ENCODE measurements at places on chromosomes 1 and 21.

- no peak for DNase-seq
These were observed 8.6 kb downstream of the CRABP2 start for GRCh38 chr1:156696755-156697154.

- no peak for DNase-seq
These were observed 28.6 kb downstream of the KMO start for GRCh38 chr1:241560849-241561187.

- no peak for DNase-seq
These were observed at the start of gene CALML6 for GRCh38 chr1:1914971-1915692. Gene CALML6 (plus strand): TSS chr1:1915260. CDS start chr1:1915281, 21 bp downstream.

DNA sequence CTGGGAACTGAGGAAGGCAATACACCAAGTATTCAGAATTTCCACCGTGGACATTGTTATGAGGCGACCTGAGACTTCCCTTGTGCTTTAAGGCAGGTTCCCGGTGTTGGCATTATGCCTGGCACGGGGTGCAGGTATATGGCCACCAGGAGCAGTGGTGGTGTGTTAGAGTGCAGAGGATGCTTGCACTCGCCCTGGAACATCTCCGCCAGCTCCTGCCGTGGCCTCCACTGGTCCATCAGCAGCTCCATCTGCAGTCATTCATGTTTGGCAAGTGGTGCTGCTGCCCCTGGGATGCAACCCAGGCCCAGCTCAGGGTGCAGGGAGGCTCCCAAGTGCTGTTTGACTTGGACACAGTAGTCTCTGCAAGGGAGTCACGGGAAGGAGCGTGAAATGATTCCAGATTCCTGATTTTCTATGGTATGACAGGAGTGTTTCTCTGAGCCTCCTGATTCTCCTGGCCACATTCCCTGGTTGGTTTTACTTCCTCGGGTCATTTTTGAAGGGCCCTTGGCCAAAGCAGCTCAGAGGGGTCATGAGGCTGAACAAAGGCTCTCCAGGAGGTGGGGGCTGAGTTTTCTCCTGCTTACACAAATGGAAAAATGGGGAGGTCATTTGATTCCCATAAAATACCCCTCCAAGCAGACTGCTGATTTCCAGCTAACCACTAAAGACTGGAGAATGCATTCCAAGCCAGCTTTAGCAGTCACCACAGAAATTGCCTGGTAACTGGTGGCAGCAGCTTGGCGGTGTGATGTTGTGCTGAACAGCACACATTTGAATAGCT, 60.4 kb upstream of the PSEN2 start:
- peak; percentile 94 for DNase-seq

DNA sequence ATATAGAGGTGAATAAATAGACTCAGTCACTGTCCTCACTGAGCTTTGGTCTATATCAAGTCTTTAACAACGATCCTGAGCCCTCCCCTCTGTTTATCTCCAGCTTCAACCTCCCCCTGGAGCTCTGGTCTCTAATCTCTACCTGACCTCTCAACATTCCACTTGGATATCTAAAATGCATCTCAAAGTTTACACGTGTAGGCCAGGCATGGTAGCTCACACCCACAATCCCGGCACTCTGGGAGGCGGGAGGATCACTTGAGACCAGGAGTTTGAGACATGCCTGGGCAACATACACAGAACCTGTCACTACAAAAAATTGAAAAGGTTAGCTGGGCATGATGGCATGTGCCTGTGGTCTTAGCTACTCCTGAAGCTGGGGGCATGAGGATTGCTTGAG, 53.4 kb downstream of the GADD45A start:
- DNase-seq: no peak

- no peak for DNase-seq
These were observed 58.0 kb upstream of the LAPTM5 start for GRCh38 chr1:30815556-30815955.

- DNase-seq: no peak
These were observed 153.2 kb downstream of the SPATA46 start for GRCh38 chr1:162223488-162223887.

DNA sequence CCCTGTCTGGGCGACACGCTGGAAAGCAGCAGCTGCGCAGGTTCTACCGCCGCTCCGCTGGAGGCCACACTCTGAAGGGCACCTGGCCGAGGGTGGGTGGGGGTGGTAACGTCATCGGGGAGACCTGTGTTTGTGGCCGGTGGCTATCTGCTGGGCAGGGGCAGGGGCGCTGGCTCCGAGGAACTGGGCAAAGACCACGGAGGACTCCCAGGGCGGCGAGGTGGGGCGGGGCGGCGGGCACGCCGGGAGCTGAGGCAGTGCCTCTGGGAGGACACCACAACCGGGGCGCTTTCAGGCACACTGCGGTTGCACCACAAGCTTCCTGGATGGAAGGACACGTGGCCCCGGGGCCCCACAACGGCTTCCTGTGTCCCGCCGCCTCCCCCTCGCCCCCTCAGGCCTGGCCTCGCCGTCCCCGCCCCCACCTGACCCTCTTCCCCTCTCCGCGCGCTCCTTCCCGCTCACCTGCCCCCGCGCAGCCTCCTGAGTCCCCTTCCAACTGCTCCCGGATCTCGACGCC, 3.3 kb upstream of the DENND2D start:
- no peak for DNase-seq

DNA sequence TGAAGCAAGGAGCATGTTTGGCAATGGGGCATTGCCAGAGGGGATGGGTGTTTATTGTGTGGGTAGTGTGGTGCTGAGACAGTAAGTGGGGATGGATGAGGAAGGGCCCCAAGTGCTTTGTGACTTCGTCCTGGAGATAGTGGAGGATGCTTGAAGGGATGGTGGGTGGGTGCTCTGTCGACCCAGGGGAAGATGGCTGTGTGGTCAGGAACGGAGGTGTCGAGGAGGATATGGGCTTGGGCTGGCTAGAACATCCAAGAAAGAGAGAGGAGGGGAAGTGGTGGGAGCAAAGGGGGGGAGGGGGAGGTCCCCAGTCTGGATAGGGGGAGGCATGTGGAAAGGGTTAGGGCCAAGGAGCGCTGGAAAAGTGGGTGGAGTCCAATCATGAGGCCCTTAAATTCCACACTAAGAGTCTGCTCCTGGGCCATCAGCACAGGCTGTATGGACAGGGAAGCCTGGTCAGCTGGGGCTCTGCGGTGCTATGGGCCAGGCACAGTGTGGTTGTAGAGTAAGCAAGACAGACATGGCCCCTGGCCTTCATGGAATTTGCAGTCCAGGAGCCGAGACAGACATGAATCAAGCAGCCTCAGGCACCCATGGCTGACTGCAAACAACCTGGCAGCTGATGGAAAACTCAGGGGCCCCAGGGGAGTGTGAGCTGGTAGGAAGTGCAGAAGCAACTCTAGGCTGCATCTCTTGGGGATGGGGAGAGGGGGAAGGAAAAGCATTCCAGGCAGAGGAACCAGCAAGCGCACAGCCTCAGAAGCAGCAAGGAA, 36.3 kb downstream of the EDN2 start:
- peak; percentile 77 for DNase-seq

- no peak for DNase-seq
These were observed 240.2 kb downstream of the ST6GALNAC3 start for GRCh38 chr1:76314730-76315129.

- DNase-seq: no peak
These were observed 466.9 kb downstream of the PCP4 start for GRCh38 chr21:40334159-40334558.

DNA sequence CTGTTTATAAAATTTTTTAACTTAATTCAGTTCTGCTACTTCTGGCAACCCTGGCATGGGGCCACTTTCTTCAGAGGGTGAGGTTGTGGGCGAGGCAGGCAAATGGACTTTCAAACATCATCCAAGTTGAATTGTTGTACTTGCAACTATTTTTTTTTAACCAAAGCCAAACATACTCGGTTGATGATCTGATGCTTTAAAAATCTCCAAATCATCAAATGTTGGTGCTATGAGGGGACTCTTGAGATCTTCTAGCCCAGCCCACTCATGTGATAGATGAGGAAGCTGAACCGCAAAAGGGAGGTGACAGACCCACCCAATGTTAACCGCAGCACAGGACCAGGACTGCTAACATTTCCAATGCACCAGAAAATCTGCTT, 6.7 kb downstream of the SLC1A7 start:
- no peak for DNase-seq

DNA sequence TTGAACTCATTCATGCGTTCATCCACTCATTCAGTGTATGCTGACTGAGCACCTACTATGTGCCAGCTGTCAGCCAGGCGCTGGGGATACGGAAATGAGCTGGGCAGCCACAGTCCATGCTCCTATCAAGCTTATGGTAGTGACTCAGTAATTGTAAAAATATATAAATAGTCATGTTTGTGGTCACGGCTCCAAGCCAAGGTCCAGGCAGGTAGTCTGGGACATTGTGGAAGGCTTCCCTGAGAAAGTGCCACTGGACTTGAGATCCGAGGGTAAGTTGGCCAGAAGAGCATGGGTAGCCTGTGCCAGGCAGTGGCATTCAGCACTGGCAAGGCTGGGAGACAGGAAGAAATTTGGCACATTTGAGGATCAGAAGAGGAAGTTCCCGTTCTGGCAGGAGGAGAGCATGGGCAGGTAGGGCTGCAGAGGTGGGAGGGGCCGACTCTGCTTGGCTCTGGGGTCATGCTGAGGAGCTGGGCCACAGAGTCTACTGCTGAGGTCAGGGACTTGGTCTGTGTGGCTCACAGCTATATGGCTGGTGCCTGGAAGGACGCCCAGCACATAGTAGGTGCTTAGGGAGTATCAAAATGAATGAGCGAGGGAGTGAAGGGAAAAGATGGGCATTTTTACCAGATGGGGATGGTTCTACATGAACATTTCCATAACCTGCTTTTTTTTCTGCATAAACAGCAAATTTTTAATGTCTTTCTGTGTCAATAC, 6.9 kb downstream of the PTPRF start:
- DNase-seq: no peak

- DNase-seq: peak; percentile 89
These were observed at the start of gene USP21 for GRCh38 chr1:161159087-161159912. Gene USP21 (plus strand): TSS chr1:161159500. CDS start chr1:161160641, 1,141 bp downstream.

GRCh38 chr1:206010060-206010459, 6.9 kb upstream of the RAB7B start:
- DNase-seq: no peak

GRCh38 chr1:19596065-19596713, 47.9 kb upstream of the NBL1 start:
- DNase-seq: peak; percentile 86

- DNase-seq: no peak
These were observed 68.5 kb downstream of the SCMH1 start for GRCh38 chr1:41173651-41174050.

DNA sequence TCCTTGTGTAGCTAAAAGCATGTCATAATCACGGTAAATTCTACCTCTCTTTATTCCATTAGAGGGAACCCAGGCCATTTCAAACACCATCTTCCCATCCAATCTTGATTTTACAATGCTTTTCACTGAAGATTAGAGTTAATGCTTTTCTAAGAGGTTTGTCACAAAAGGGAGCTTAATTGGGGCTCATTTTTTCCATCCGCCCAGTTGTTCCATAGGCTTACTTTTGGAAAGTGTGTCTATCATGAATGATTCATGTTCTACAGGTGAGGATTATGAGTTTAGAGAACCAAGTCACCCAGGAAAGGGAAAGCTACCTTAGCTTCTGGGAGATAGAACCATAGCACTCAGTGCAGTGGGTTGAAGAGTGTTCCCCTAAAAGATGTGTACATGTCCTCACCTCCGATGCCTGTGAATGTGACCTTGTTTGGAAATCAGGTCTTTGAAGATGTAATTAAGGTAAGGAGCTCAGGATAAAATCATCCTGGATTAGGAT, 286.9 kb upstream of the RUNX1 start:
- no peak for DNase-seq

GRCh38 chr21:45460611-45461368, 55.8 kb downstream of the COL18A1 start:
- DNase-seq: no peak

- DNase-seq: no peak
These were observed 32.1 kb upstream of the CCDC190 start for GRCh38 chr1:162892906-162893611.

- no peak for DNase-seq
These were observed 106.9 kb downstream of the LTN1 start for GRCh38 chr21:28885853-28886177.

DNA sequence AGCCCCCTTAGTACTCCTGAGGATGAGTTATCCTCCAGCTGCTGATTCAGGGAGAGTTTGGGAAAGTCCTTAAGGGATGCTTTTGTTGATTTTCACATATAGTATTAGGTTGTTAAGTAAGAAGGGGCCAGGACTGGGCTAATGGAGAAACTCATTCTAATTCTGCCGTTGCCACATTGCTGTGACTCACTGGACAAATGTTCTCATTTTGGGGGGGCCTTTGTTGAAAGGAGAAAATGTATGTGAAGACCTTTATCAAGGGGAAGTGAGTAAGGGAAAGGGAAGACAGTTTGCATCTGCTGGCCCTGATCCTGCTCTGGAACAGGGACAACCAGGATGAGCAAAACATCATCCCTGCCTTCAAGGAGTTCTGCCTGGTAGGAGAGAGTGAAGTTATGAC, 123.2 kb upstream of the FGGY start:
- no peak for DNase-seq

- DNase-seq: no peak
These were observed 22.1 kb downstream of the LRRC52 start for GRCh38 chr1:165565751-165566490.

GRCh38 chr1:156666862-156667609, 10.2 kb downstream of the NES start:
- peak; percentile 32 for DNase-seq

DNA sequence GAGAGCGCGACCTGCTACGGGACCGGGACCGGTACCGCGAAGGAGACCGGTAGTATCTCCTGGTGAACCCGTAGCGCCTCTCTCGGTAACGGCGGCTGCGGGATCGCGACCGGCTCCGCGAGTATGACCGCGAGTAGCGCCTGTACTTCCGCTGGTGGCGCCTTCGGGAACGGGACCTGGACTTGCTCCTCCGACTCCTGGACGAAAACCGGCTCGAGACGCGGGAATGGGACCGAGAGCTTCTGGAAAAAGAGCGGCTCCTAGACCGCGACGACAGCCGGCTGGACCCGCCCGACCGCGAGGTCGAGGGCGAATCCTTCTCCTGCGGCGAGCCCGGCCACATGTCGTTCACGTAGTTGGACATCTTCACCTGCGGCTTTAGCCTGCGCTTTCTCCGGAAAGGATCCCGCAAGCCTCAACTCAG, 642 bp downstream of the RSRP1 start:
- DNase-seq: no peak

DNA sequence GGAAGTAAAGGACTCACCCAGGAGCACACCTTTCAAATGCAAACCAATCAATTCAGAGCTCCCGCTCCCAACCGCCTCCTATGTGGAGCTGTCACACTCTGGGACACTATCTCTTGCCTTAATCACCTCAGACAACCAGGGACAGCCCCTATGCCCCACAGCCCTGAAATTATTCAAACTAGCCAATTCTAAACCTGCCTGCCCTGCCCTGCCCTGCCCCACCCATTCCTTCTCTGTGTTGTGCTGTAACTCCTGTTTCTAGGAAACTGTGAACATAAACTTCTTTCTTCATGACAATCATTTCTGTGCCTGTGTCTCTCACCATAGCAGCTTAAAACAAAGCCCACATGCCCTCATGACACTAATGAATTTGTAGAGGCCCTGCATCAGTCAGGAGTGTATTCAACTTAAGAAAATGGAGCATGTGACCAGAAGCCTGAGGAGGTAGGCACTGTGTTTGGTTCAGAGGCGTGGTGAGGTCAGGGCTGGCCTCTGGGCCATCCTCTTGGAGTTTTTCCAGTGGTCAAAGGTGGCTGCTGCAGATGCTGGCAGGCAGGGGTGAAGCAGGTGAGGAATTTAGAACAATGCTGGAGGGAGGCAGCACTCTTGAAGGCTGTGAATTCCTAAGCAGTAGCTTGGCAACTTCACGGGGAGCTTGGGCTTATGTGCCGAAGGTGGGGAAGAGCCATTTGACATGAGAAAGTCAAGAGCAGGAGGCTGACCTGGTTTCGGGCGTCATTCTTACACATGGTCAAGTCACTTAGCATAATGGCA, 74.5 kb downstream of the RHOU start:
- no peak for DNase-seq

Measured in SJCRH30 (cell line).